ENCODE measurements at places on chromosomes 6 and 20.

- no peak for ATAC-seq
Measured at GRCh38 chr6:46704562-46704961, 16.9 kb downstream of the TDRD6 start.

- ATAC-seq, result no peak
Measured at GRCh38 chr6:15523679-15524630, 138.9 kb downstream of the DTNBP1 start.

GRCh38 chr6:139882234-139882633 is 507.8 kb upstream of the CITED2 start:
- ATAC-seq, result no peak

DNA sequence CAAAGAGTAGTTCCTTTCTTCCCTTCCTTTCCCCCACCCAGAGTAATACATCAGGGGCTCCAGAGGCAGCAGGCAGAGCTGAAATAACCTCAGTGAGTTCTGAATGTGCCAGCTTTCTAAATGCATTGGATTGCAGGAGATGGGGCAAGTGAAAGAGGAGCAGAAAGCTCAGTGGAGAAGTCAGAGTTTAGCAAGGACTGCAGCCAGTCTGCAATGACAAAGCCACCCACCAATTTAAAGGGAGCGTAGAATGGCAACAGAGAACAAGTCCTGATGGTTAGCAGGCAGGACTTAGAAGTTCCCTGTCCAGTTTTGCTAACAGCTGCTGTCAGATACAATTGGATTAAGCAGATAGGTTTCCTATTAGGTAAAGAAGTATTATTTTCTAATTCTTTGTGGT is 203.4 kb upstream of the RIN2 start:
- no peak for ATAC-seq

DNA sequence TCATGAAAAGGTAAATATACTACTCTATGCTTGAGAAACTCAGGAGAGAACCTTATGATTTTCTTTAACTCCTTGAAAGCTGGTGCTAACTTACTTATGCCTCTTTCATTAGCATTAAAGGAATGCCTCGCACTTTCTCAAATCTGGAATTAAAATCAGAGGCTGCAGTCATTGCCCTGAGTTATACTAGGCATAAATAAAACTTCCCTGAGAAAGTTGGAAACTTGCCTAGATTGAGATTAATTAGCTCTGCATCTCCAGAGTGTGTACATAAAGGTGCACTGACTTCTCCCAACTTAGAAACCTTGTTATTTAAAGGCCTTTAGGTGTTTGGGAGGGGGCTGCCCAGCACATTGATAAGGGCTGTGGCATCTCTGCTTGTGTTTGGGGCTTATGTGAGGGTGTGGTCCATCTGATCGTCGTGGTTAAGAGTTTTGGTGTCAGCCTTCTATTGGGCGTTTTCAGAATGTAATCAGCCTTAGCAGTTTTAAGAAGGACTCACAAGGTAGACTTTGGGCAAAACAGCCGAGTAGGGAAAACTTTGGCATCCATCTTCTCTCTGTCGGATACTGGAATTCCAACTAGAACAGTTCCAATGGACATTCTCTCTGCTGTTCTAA is 32.1 kb upstream of the CCN6 start:
- no peak for ATAC-seq

DNA sequence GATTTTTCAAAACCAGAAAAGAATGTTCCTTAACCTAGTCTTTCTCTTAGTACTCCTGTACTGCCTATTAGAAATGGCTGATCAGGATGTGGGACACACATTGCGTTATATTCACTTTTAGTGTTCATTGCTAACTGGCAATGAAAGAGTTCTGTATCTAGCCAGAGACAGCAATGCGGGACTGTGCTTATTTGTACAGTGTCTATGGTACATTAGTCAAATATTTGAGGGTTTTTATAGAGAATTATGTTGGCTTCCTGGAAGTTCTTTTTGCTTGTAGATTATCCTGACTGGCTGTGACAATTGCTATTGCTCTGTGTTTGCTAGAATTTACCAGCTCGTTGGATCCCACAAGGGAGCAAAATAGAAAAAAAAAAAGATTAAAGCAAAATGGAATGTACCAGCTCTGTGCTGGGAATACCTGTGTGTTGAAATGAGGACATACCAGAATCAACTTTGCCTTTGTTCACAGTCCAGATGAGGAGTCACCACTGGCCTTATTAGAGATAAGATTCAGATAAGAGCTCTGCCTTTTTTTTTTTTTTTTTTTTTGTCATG is 22.4 kb upstream of the IFNGR1 start:
- ATAC-seq, result no peak

DNA sequence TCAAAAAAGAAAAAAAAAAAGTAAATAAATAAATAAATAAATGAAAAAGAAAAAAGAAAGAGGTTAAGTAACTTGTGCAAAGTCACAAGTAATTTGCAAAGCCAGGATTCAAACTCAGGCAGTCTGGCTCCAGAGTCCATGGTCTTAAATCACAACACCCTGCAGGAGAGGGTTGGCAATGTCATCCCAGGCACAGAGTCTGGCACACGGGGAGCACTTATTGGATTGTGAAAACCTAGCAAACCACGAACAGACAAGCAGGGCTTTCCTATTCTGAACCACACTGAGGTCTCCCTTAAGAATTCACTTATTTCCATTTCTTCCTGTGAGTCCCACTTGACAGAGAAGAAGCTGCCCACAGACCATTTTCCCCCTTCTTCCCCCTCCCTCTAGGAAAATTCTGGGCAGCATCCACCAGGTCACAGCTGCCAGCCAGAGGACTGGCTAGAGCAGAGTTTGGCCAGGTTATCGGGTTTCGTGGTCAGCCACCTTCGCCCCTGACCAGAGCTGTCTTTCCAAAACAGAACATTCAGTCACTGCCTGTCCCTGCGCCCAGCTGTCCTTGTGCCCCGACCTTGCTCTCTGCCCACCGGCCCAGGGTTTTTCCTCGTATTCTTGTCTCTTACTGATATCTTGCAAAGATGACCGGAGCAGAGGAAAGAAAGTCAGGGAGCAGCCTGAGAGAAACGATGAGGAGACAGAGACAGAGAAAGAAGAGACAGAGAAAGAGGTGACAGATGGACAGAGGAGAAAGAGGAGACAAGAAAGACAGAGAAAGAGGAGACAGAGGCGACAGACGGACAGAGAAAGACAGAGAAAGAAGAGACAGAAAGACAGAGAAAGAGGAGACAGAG is 106.4 kb upstream of the PTPN1 start:
- ATAC-seq, result no peak

GRCh38 chr20:46563170-46563859 is 12.9 kb upstream of the OCSTAMP start:
- ATAC-seq, result no peak

DNA sequence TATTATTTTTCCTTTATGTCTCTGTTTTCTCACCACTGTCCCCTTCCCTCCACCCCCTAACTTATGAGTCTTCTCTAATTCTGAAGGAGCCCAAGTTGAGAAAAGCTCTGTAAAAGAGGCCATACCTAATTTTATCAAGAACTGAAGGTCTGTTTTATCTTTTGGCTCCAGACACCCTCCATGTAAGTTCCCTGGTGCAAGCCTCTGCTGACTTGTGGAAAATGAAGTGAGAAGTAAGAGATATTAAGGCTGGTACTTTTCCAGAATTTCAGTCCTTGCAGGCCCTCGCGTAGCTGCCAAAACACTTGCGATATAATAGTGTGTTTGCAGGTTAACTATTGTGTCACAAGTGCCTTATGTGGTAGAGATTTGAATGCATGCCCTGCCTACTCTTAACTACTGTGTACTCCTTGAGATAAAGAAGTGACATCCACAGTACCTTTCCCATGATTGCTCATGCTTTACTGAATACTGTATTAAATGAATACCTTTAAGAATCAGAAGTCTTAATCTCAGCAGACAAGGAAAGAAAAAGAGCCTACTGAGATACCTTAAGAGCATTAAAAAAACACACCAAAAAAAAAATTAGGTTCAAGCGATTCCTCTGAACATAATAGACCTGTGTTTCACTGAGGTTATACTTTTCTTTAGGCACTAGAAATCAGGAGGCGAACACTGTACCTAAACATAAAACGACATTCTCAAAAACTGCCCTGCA is 143.6 kb upstream of the ZNF184 start:
- ATAC-seq, result no peak

DNA sequence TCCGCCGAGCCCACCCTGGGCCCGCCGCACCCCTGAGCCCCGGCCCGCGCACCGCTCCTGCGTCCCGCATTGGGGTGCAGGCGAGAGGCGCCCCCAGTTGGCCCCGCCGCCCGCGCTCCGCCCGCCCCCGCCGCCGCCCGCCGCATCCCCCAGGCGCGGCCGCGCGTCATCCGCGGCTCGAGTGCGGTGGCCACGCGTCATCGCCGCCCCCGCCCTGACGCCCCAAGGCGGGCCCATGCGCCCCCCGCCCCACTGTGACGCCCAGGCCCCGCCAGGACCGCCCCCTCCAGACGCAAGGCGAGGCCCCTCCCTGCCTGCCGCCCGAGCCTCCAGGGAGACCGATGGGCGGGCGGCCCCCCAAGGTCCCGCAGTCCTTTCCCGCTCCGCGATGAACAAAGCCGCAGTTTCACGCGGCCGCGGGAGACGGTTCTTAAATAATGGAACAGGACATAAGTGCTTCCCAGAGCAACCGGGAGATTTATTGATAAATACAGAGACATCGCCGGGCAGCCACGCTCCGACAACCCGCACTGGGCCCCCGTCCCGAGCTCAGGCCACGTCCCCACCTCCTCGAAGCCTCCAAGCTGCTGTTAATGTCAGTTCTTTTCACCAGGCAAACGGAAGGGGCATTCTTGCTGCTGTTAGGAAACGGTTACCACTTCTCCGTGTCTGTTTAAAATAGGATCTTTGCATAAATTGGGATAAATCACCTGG is at the start of gene ANKRD60:
Gene ANKRD60, minus strand, starts transcription at position 170 of the 714 bp plus-strand sequence. Its CDS starts 0 bp downstream, at position 170.
- ATAC-seq, result peak; percentile 22

GRCh38 chr20:43919686-43920403 is 5.2 kb downstream of the TOX2 start:
- no peak for ATAC-seq

DNA sequence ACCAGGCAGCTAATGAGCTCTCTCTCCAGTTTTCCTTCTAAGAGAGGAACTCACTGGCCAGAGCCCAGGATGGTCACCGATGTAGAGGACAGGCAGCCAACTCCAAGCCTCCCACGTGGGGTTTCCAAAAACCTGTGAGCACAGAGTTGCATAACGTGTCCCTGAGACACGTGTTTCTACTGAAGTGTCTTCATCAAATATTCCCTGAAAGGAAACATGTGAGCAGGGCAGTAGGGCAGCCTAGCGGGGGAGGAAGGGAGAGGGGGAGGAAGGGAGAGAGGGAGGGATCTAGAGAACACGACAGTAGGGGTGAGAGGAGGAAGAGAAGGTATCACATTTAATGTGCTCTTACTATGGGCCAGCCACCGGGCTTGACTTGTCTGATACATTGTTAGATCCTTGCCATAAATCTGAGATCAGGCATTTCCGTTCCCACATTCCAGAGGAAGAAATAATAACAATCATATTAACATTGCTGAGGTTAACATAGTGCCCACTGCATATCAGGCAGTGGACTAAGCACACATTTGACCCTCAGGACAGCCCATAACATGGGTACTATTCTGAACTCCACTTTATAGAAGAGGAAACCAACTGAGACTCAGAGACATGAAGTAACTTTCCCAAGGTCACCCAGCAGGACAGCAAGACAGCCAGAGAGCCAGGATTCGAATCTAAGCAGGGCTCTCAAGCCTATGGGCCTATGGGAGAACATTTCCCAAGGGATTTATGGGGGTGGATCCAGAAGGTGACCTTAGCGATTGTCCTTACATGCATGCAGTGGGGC is 4.5 kb upstream of the SYS1 start:
- ATAC-seq, result peak; percentile 75

GRCh38 chr6:36309900-36310299 is 26.8 kb downstream of the BNIP5 start:
- ATAC-seq, result no peak

DNA sequence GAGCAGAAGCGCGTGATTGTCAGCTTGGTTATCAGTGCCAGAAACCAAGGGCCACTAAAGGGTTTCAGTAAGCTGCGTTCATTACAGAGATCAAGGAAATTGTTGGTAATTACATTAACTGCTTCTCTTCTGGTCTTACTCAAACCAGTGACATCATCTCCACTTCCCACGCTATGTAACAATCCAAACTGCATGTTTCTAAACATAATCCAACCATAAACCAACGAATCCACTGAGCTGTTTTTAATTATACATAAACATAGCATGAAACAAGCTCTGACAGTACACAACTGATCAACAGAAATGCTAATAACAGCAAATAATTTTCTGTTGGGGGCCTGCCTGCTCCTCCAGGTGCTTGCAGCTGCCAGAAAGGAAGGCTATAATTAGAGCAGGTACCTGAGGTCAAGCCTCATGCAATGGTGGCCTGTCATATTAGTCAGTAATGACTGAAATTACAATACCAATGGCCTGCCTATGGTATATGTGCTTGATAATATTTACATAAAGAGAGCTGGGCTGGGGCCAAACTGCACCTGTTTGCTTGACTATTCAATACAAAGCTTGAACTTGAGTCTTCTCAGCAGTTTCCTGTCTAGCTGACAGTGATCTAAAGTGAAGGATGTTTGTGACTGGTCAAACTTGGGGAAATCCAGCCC is 40.1 kb downstream of the ILRUN start:
- no peak for ATAC-seq

DNA sequence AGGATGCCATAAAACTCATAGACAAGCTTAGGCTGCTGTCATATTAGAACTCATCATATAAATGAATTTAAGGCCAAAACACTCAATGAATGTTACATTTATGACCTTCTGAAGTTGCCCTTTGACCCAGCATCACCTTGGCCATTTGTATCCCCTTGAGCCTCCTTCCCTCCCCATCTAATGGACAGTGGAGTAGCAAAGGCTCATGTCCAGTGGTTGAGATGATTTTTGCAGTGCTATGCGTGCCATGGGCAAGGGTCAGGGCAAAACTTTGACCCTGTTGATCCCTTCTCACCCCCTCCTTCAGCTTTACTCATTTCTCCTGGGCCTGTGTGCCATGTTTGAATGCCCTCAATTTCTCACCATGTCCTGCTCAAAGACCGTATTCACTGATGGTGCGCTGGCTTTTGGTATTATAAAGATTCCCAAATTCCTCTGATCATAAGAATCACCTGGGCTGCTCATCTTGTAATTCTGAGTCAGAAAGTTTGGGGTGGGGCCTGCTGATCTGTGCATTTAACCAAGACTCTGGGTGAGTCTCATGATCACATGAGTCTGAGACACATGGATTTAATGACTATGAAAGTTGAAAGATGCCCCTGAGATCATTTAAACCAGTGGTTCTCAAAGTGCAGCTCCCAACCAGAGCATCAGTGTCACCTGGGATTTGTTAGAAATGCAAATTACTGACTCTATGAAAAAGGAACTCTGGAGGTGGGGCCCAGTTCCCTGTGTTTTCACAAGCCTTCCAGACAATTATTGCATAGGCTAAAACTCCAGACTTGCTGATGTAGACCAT is 57.5 kb upstream of the IL20RA start:
- no peak for ATAC-seq

- no peak for ATAC-seq
Measured at GRCh38 chr20:17495826-17496225, 35.4 kb downstream of the BFSP1 start.

DNA sequence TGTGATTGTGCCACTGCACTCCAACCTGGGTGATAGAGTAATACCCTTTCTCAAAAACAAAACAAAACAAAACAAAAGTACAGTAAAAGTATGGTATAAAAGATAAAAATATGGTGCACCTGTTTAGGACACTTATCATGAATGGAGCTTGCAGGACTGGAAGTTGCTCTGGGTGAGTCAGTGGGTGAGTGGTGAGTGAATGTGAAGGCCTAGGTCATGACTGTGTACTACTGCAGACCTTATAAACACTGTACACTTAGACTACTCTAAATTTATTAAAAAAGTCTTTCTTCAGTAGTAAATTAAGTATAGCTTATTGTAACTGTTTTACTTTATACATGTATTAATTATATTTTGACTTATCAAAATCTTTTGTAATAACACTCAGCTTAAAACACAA is 46.0 kb downstream of the ZFP64 start:
- no peak for ATAC-seq

Measured in gastroesophageal sphincter (tissue), 4 donors.